ENCODE measurements at places on chromosomes 6 and 20. TPM values are rescaled to one million over a fixed set of nuclear protein-coding genes. Genes with fewer than 3 reads are reported as not detected.

- no peak for DNase-seq
These were observed 207.6 kb downstream of the THBS2 start for GRCh38 chr6:169046021-169046420.

GRCh38 chr20:63374504-63374903 lies 13.4 kb upstream of the CHRNA4 start:
- DNase-seq, result no peak

DNA sequence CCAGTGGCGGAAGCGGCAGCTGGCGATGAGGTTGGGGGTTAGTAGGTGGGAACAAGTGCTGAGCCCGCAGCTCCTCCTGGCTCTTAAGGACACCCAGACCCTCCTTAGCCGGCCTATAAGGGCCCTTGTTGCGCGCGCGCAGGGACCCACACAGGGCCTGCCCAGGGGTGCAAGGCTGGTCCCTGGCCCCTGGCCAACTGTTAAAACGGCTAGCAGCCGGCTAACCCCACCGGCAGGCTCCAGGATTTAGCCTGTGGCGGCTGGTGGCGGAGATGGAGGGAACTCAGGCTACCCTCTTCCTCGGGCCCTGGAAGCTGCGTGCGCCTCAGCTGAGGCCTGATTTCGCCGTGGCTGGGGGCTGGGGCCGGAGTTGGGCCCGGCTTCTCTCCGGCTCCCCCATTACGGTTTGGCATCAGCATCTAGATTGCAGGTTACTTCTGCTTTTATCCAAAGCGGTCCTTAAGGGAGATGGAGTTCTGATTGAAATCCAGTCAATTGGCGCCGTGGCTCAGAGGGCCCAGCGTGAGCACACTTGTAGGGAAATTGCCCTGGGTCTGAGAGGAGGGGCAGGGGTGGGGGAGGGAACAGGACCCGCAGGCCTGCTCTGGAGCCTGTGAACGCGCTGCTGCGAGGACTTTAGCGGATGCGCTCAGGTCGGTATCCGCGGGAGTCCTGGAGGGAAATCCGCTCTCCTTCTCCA lies 36.9 kb upstream of the CCDC167 start:
- no peak for DNase-seq

DNA sequence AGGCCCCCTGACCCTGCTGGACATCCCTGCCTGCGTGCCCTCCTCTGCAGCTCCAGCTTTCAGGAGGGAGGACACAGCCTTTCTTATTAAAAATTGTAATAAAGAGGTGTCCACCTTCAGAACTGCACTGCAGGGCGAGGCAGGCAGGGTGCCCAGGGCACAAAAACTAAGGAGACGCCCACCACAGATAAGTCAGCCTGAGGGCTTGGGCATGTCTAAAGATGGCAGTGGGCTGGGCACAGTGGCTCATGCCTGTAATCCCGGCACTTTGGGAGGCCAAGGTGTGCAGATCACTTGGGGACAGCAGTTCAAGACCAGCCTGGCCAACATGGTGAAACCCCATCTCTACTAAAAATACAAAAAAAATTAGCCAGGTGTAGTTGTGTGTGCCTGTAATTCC lies 7.0 kb upstream of the C20orf144 start:
- no peak for DNase-seq

- no peak for DNase-seq
These were observed 57.4 kb downstream of the PRL start for GRCh38 chr6:22239261-22239921.

DNA sequence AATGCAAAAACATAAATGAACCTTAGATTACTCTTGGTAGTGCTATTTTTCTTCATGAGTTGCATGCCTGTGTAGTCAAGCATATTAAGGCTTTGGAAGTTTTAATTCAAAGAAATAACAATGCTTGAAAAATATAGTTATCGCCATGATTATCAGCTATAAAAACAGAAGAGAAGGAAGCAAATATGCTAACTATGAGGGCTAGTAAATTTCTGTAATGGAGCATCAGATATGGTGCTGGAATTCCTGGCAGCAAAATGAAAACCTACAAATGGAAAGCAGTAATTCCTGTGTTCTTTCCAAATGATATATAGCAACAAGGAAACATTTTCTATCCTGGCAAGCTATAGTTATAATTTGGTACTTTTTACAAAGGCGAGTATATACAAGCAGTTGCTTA lies 29.7 kb downstream of the DOP1A start:
- no peak for DNase-seq

GRCh38 chr6:29927841-29928388 lies 14.4 kb upstream of the HLA-A start:
- DNase-seq, result no peak

DNA sequence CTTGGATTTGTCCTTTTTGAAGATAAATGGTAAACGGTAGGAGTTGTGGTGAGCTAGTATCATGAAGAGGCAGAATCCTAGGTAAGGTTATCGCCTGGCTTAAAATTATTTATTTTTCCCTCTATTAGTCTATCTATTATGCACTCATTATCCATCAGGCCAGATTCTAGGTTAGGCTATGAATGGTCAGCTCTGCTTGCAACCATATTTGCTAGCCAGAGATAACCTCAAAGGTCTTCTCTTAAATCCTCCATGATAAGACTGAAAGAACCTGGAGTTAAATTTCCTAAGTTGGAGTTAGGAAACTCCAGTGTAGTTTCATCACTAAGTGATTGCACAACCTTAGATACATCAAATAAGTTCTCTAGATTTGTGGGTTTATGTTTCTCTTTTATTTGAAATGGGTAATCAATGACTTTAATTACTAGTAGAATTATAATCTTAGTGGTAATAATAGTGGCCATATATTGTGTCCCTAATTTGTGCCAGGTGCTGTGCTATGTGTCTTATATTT lies 302.1 kb upstream of the RUNX2 start:
- DNase-seq, result no peak

GRCh38 chr6:101439790-101440189 lies 46.3 kb downstream of the GRIK2 start:
- no peak for DNase-seq

GRCh38 chr6:70857387-70858077 lies 99.3 kb downstream of the B3GAT2 start:
- no peak for DNase-seq

- DNase-seq, result no peak
These were observed 85.3 kb downstream of the SYCP2 start for GRCh38 chr20:59848182-59848581.

DNA sequence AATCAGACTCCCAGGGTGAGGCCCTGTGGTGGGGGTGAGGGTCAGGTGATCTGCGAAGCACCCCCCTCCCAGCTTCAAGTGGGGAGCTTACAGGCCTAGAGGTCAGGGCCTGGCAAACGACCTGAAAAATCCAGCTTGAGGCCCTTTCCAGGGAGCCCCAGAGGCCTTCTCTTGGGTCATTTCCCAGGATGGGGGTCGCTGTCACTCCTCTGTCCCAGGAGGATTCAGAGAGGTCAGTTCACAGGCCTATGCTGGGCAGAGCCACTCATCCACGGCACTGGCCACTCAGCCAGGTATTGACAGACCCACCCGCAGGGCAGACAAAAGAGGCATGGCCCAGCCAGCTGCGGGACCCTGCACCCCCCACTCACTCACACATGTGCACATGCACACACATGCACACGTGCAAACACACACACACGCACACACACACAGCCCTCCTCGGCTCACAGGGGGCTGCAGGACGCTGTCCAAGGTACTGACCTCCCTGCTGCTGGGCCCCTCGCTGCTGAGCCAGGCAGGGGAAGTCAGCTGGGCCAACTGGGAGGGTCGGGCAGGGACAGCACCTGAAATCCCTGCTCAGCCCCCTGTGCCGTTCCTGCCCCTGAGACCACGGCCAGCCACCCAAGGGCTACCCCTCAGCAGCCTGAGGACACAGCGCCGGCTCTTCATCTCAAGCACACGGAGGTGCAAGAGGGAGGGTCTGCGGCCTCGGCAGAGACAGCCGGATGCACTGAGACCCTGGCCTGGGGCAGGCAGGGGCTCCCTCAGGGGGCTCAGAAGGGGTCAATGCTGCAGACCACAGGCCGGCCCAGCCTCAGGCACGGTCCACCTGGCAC lies 113.8 kb downstream of the TAF4 start:
- DNase-seq, result peak; percentile 37

- DNase-seq, result no peak
These were observed 26.8 kb downstream of the ZBTB9 start for GRCh38 chr6:33481192-33481591.

GRCh38 chr20:58148891-58149290 lies 79.6 kb downstream of the ANKRD60 start:
- no peak for DNase-seq

GRCh38 chr6:116287689-116288282 lies 8.1 kb upstream of the TSPYL1 start:
- DNase-seq, result no peak

DNA sequence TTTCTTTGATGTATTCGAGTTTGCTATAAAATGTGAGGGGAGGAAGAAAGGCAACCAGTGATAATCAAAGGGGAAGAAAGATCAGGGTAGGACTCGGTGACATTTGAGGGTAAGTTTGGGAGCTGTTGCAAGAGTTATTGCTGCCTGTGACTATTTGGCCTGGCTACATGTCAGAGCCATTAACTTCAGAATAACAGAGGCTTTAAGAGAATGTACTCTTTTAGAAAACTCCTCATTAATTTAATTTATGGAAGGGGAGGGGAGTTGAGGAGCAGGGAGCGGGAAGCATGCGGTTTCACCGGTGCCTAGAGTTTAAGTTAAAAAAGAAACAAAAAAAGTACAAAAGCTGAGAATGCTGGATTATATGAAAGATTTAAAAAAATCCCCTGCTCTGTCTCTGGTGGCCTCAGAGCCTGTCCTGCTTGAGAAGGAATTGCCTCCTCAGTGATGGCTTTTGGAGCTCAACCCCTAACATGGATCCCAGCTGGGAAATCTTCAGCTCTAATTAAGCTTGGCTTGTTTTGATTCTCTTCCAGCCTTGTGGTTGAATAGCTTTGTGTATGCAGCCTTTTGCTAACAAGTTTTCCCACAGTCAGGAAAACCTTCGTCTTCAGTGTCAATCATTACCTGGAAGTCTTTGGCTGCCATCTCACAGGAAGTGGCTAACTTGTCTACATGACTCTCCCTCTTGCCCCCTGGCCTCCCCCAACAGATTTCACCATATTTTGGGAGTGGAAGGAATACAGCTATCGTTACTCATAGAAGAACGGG lies 238.2 kb downstream of the SOX4 start:
- DNase-seq, result no peak

MMP24 gene
- polyA plus RNA-seq, result 2.2 TPM

ENPP5 gene
- 72.4 TPM for polyA plus RNA-seq

OR2H1 gene
- polyA plus RNA-seq, result 18.8 TPM

SDCBP2 gene
- polyA plus RNA-seq, result 10.9 TPM

GPR63 gene
- polyA plus RNA-seq, result 4.3 TPM

GRIK2 gene
- 1.1 TPM for polyA plus RNA-seq

IMPG1 gene
- 0.29 TPM for polyA plus RNA-seq

BTN1A1 gene
- polyA plus RNA-seq, result 0.30 TPM

BTN3A1 gene
- 15.9 TPM for polyA plus RNA-seq

ERVFRD-1 gene
- polyA plus RNA-seq, result 0.16 TPM

TUBB2B gene
- polyA plus RNA-seq, result 3.6 TPM

Measured in testis (tissue), 5 donors.